ENCODE measurements at places on chromosomes 4 and X.

- DNase-seq, result no peak
Observed at GRCh38 chrX:142977128-142977914, 48.4 kb upstream of the SPANXN4 start.

DNA sequence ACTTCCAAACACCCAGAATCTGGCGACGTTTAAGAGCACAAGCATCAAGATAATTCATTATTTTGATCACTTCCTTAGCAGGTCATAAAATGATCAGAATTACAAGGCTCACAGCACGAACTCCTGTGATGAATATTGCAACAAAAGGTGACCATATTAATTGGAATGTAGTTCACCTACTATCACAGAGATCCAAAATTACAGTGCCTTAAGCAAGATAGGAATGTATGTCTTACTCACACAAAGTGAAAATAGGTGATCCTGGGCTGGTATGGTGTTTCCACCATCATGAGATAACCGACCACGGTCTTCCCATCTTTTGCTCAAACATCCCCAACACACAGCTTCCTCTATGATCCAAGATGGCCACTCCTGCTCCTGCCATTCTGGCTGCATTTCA, 131.2 kb downstream of the SCFD2 start:
- no peak for DNase-seq

DNA sequence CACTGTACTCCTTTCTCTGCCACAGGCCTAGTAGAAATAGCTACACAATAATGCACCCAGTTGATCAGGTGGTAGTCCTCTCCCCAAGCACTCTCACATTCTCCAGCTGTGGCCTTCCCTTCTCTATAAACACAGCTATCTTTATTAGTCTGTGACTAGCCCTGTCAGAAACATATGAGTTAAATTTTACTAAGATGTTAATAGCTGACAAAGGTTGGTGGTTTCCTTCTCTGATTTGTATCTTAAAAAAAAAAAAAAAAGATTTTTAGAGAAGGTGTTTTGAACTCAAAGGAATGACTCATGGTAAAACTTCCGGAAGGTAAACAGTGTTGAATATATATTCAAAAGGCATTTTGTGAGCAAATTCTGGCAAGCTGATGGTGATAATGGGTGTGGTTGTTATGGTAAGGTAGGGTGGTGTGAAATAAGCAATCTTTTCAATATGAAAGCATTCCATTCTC, 327.4 kb downstream of the PPP3CA start:
- DNase-seq, result no peak

- DNase-seq, result no peak
Observed at GRCh38 chr4:118076958-118077766, 42.9 kb downstream of the NDST3 start.

GRCh38 chr4:176671532-176671931, 121.2 kb downstream of the VEGFC start:
- no peak for DNase-seq

- DNase-seq, result no peak
Observed at GRCh38 chr4:144575181-144575580, 70.8 kb upstream of the HHIP start.

GRCh38 chr4:172985552-172985951, 183.1 kb upstream of the GALNT7 start:
- DNase-seq, result no peak

- DNase-seq, result no peak
Observed at GRCh38 chr4:183860119-183860518, 45.0 kb upstream of the STOX2 start.

Data from stimulated activated CD4-positive, alpha-beta T cell treated with anti-CD3 and anti-CD28 coated beads, Interleukin-4, amount 100 ng/mL, for 4 hours (primary cell).